ENCODE measurements at places on chromosomes 1 and 21.

DNA sequence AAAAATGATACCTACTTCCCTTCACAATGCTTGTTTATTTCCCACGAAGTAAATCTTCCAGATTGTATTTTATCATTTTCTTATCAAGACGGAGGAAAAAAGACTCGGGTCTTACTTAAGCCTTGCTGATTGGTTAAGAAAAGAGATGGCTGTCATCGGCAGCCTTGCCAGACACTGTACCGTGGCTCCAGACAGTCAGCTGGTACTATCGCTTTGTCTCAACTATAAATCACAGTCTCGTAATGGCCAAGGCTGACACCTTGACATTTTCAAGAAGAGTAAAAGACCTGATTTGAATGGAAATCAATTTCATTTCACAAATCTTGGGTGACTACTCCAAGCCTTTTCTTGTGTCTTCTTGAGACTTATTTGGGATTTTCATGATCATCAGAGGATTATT lies 868.0 kb downstream of the USP25 start:
- no peak for DNase-seq

- no peak for DNase-seq
Observed at GRCh38 chr21:42248783-42249597, 30.1 kb downstream of the ABCG1 start.

GRCh38 chr1:38953433-38953860 lies 11.8 kb upstream of the RHBDL2 start:
- no peak for DNase-seq

GRCh38 chr1:39640861-39641260 lies 1.4 kb upstream of the HEYL start:
- DNase-seq, result no peak

DNA sequence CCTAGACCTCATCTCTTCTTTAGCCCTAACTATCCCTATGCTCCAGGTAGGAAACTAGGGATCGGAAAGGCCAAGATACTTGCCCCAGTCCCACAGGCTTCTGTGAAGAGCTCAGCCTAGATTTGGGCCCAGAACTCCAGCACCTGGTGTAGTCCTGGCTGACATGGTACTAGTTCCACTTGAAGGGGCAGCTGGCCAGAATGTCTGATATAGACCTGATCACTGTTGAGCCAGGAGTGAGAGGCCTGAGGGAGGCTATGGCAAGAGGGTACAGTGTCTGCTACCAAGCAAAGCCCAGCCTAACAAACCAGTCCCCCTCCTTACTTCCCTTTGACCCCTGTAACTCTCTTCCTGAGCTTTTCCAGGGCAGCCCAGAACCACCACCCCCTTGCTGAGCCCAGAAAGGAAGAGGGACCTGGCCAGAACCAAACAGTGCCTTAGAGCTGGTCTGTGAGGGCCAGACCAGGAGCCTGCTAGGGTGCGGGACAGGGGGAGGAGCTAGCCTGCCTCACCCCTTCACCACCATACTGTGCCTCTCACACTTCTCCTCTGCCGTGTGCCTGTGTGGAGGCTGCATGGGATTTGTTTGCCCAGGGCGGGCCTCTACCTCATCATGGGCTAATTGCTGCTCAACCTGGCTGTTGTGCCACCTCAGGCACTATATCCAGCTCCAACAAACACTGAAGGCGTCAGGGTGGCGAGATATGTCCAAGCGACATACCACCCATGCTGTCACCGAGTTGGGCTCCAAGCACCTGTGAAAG lies 10.9 kb downstream of the POMGNT1 start:
- no peak for DNase-seq

DNA sequence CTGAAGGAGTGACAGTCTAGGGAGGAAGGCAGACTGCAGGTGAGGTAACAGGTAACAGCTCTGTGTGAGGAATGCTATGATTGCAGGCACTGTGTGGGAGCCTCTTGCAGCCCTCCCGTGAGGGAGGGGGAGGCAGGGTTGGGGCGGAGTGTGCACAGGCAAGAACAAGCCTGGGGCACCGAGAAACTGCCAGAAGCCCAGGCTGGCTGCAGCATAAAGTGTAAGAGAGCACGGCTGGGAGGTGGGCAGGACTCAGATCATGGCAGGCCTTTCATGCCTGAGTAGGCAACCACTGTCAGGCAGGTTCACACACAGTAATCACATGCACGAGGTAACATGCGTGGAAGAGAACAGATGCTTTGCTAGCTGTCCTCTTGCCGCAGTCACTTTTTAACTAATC lies 11.3 kb upstream of the RHEX start:
- DNase-seq, result no peak

DNA sequence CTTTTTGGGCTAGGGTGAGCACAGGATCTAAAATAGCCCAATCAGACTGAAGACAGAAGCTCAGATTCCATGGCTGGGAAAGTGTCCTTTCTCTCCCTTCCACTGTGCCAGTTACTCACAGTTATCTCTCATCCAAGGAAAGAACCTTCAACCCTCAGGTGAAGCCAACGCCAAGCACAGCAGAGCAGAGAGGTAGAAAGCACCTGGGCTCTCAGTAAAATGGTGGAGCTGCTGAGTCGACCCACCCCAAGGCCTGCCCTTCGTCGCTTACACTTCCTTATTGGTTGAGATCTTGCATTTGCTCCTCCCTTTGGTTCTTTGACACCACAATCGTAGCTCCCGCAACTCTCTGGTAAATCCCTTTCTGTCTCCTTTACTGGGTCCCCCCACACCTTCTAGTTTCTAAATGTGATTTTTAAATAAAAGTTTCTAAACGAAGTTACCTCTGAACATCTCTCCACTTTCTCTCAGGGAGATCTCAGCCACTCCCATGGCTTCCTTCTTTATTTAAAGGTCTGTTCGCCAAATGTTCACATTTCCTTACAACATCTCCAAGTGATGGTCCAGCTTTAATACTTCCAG lies 27.5 kb upstream of the SLC30A1 start:
- DNase-seq, result no peak

DNA sequence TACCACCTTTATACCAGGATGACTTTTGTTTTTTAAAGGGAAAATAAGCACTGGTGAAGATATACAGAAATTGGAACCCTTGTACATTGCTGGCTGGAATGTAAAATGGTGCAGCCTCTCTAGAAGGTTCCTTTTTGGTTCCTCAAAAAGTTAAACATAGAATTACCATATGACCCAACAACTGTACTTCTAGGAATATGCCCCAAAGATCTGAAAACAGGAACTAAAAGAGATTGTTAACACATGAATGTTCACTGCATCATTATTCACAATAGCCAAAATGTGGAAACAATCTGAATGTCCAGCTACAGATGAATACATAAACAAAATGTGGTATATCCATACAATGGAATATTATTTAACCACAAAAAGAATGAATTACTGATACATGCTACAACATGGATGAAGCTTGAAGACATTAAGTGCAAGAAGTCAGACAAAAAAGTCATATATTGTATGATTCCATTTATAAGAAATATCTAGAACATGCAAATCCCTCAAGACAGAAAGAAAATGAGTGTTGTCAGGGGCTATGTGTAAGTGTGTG lies 84.9 kb upstream of the DMRTA2 start:
- no peak for DNase-seq

- no peak for DNase-seq
Observed at GRCh38 chr1:61375082-61375880, 292.9 kb downstream of the NFIA start.

GRCh38 chr1:145845144-145845513 lies 301 bp upstream of the NUDT17 start:
- DNase-seq, result no peak

GRCh38 chr1:208924928-208925327 lies 658.6 kb upstream of the CAMK1G start:
- no peak for DNase-seq

GRCh38 chr1:201831371-201831770 lies 2.4 kb downstream of the IPO9 start:
- DNase-seq, result no peak

DNA sequence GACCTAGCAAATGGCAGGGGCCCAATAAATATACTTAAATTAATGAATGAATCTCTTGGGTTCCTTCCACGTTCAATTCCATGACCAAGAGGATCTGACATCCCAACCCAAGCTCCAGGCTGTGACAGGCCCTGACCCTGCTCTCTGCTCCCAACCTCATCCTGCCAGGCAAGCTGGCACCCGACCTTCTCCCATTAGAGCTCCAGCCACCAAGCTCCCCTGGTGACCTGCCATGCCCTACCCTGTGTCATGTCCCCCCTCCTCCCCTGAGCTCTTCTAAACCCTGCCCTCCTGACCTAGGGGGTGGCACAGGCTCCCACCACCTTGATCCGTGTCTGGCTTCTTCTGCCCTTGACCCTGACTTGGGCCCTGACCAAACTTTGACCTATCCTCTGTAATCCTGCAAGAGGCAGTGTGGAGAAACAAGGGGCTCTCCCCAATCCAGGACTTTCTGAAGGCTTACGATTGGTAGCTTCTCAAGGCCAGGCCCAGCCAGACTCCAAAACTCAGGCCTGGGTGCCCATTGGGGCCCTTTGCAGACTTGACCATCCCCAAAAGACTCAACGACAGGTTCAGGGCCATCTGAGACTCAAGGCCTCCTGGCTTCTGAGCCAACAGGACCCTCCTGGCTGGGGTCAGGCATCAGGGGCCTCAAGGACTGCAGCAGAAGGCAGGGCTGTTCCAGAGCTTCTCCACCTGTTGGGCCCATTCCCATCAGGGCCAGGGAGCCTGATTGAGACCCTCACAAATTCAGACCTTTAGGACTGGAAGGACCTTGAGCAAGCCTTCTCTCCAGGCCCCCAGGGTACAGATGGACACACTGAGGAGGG lies 249.0 kb downstream of the PTPRU start:
- no peak for DNase-seq

- no peak for DNase-seq
Observed at GRCh38 chr1:241022366-241022765, 334.6 kb downstream of the RGS7 start.
